Left lung (tissue), 14 donors: ENCODE measurements at places on chromosomes 11 and 22. TPM values are rescaled to one million over a fixed set of nuclear protein-coding genes. Genes with fewer than 3 reads are reported as not detected.

TEX54 gene
- not detected for polyA plus RNA-seq

LRRC74B gene
- 0.40 TPM for polyA plus RNA-seq

AKIP1 gene
- 21.1 TPM for polyA plus RNA-seq

DNA sequence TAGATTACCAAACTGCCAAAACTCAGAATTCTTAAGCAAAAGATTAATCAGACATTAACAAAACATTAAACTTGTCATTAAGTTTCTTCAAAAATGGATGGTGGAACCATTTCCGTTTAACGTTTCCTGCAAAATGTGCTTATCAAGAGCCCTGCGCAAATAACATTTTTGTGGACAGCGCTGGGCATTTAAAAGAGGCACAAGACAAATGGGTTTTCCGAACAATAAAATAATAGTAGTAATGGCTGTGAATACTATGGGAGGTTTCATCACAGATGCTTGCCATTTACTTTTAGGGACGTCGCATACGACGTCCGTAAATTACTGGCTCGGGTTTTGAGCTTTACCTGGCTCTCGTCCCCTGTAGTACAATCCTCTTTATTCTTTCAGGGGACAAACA is 1.1 kb downstream of the NPAT start:
- no peak for DNase-seq

DNA sequence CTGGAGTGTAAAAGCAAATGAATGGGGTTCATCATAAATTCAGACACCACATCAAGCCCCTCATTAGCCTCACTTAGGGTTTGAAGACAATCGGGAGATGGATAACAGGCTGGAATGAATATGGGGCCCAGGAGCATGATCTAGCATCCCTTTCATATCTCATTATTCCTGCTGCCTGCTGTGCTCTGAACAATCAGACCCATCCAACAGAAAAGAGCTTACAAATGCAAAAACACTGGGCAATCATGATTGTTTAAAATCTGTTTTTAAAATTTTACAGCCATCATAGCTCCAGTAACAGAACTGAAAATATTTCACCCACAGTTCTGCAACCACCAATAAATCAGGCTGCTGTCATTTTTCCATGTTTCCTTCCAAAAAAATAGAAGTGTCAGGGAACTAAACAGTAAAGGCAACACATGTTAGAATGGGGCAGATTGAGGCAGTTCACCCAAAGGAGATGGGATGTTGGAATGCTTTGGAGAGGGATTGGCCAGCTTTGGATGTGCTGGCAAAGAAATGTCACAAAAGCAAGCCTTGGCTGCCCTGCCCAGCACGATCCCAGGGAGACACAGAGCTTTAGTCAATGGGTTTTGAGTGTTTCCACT is 47.8 kb upstream of the BMAL1 start:
- no peak for DNase-seq

INPPL1 gene
- 218 TPM for polyA plus RNA-seq

DNA sequence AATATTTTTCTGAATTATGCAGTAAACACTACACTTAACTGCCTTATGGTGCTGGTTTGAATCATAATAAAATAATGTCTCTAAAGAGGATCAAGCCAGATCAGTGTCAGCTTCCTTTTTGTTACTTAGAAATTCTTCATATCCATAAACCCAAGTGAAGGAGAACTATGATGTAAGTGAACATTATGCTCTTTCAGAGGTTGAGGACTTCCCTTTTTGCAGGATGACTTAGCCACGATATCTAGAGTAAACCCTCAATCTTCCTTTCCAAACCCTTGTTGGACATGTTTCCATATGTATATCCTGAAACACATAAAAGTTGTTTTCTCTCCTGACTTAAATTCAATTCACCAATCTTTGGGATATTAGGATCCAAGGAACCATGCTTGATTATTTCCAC is 19.1 kb downstream of the OR8D1 start:
- DNase-seq: no peak

TSGA10IP gene
- polyA plus RNA-seq: 0.27 TPM

DNA sequence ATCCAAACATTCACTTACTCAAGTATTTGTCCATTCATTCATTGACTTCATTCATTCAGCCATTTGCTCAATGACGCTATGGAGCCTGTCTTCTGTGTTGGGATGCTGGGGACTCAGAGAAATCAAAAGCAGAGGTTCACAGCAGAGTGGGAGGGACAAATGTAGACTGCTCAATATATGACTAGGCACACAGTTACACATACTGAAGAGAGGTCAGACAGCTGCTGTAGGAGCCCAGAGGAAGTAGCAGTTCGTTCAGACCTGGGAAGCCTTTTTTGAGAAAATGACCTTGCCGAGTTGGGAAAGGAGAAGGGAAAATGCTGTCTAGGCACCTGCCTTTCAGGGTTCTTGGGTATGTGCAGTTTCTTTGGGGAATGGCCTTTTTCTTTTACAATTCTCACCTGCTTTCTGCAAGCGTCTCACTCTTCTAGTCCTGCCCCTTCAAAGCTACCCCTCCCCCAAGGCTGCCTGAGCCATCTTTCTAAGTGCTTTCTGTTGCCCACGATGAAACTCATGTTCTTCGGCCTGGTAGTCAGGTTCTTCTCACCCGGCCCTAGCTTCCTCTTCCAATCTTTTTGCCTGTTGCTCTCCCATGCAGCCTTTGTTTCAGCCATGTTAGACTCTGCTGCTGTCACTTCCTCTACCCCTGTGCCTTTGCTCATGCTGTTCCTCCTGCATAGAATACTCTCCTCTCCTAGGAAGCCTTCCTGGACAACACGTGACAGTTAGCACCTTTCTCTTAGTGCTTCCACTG is 4.2 kb upstream of the UVRAG start:
- no peak for DNase-seq

DNA sequence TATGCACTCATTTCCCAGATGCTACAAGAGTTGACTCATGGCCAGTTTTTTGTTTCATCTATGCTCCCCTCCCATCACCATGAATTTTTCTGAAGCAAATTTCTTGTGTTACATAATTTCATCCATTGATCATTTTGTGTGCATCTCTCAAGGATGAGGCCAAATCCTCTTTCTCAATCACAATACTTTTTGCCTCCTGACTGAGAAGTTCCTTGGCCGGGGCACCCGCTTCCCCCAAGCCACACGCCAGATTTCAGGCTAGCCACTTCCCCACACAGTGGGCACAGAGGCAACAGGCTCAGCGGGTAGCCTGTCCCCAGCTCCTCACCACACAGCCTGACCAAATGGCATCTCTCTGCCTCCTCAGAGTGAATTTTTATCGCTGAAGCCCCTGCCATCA is 9.8 kb upstream of the DSCAML1 start:
- DNase-seq: no peak

GRCh38 chr11:27754035-27755017 is 54.1 kb upstream of the BDNF start:
- DNase-seq: no peak

DNA sequence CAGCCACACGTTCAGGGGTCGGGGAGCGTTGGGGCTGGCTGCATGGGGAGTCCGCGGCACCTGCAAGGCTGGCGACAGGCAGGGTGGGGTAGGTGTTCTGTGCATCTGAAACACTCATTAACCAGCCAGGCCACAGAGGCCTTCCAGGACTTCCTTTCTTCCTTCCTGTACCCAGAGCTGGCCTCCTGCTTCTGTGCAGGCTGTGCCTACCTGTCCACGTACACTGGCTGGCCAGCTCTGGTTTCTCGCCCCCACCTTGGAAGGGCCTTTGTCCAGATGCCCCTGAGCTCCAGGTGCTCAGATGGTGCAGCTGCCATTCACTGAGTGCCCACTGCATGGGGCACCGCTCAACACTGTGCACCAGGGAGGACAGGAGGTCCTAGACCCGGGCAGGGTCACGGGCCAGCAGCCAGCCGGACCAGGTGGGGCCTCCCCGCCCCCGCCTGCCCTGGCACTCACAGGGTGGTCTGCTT is 15.9 kb downstream of the TTLL12 start:
- DNase-seq: no peak

DNA sequence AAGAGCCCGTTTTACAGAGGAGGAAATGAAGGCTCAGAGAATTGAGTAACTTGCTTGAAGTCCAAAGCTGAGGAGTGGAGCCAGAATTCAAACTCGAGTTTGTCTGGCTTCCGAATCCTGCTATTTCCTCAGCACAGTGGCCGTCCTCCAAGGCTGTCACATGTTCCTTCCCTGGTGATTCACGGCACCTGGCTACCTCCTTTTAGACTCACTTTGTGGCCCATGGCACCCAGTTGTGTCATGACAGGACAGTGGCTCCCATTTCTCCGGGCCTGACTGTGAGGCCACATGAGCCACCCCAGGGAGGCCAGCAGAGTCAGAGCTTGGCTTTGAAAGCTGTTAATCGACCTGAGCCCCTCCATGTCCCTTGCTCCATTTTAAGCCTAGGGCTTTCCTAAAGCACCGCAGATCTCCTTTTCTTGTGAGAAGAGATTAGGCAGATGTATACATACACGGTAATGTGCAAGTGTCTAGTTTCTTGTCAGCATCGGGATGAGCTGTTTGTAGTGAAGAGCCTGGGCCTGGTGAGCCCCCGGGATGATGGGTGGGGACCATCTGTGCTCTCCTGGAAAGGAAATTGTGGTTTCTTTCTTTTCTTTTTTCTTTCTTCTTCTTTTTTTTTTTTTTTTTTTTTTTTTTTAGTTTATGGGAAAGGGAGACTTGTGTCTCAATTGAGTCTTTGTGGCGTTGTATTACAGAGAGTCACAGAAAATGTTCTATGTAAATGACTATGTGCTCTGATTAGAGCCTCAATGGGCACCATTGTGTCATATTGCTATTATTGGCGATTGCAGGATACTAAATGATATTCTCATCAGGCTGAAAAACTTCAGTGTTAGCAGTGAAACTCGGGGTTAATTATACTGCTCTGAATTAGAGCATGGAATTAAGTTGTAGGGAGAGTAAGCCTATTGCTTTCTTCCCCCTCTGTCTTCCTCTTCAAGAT is 54.8 kb downstream of the PTPRJ start:
- DNase-seq: no peak

MMP1 gene
- 4.1 TPM for polyA plus RNA-seq

DNA sequence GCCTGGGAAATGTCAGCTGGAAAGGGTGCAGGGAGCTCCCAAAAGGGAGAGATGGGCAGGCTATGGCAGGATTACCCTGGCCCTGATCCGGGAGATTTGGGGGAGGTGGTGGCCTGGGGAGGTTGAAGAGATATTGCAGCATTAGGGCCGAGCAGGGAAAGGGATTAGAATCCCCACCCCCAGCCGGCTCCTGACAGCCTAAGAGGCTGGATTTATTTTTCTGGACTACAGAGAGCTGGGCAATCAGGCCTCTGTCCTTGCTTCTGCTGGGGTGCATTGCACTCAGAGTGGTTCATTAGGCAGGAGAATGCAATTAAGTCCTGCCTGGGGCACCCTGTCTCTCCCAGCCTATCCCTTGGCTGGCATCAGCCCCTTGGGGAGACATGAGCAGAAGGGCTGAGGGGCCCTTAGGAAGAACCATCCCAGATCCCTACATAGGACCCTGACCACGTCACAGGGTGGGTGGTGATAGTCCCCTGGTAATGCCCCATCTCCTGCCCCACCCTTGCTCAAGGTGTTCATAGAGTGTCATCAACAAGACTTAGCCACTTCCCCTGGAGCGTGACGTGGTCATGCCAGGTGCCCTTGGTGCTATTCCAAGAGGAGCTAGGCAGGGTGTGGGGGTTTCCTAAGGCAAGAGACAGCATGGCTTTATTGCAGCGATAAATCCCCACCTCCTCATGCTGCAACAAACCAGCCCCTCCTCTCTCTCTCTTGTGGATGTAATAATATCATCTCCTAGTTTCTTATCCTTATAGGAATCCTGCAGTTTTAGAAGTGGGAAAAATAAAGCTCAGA is 38.4 kb upstream of the KLHL35 start:
- DNase-seq: no peak

SPI1 gene
- 6.8 TPM for polyA plus RNA-seq

APOA4 gene
- not detected for polyA plus RNA-seq
